Tibial nerve (tissue), 4 donors: ENCODE measurements at places on chromosomes 5 and 9. TPM values are rescaled to one million over a fixed set of nuclear protein-coding genes. Genes with fewer than 3 reads are reported as not detected.

DNA sequence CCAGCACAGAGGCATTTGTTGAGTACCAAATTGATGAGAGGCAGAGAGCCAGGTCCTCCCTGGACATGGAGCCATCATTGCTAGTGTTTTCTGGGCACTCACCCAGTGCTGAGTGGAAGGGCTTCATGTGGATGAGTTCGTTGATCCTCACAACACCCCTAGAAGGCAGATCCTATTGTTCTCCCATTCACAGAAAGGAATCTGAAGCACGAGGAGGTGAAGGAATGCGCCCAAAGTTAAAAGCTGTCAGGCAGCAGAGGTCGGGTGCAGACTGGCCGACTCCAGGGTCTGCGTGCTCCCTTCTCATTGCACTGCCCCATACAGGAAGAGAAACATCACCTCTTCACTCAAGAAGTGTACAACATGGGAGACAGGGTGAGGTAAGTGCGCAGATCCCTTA lies 153.5 kb upstream of the TNPO1 start:
- H3K4me3 ChIP-seq, result no peak overlapping the region
- H3K36me3 ChIP-seq, result no peaks in the 10 kb centered on the region
- H3K27me3 ChIP-seq, result no peaks in the 10 kb centered on the region
- no peak for DNase-seq
- no peaks in the 10 kb centered on the region for H3K4me1 ChIP-seq
- no peak overlapping the region for H3K27ac ChIP-seq

- H3K27ac ChIP-seq, result no peak overlapping the region
- no peaks in the 10 kb centered on the region for H3K36me3 ChIP-seq
- no peaks in the 10 kb centered on the region for H3K27me3 ChIP-seq
- H3K4me3 ChIP-seq, result no peak overlapping the region
- H3K4me1 ChIP-seq, result no peaks in the 10 kb centered on the region
- peak; percentile 28 for DNase-seq
Observed at GRCh38 chr5:7261049-7261448, 134.9 kb upstream of the ADCY2 start.

DNA sequence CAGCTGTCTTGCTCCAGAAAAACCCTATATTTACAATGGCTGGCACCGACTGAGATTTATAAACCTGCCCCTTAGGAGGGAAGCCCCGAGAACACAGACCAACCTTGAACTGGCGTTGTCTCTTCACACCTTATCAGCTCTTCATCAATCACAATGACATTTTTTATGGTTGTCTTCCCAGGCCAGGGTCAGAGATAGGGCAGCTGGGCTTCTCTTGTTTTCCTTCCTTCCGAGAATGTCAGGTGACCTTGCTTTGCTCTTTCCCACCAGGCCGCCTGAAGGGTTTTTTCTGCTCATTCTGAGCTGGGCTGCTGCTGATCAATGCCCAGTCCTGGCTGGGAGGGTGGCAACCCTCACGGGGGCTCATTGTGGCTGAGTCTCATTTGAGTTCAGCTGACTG lies 619.1 kb downstream of the CCDC171 start:
- H3K4me1 ChIP-seq, result no peaks in the 10 kb centered on the region
- H3K27ac ChIP-seq, result no peak overlapping the region
- no peaks in the 10 kb centered on the region for H3K36me3 ChIP-seq
- no peaks in the 10 kb centered on the region for H3K27me3 ChIP-seq

CCNO gene
- total RNA-seq, result not detected

DNA sequence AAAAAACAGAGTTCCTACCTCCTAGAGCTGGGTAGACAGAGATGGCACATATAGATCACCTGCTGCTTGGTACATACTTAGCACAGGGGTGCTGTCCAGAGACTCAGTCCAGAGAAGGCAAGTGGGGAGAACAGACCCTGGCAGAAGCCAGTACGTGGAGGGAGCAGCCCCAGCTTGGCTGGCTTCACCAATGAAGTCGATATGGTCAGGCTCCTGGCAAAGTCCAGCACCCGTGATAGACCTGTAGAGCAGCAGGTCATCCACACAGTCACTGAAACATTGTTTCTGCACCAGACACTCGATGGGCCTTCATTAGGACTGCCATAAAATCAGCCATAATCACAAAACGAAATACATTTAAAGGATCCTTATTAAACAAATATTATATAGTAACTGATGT lies 45.8 kb downstream of the WHRN start:
- no peaks in the 10 kb centered on the region for H3K4me1 ChIP-seq
- H3K27me3 ChIP-seq, result no peaks in the 10 kb centered on the region
- no peaks in the 10 kb centered on the region for H3K36me3 ChIP-seq

- H3K4me1 ChIP-seq, result peaks cover 3% of the 10 kb centered on the region
- H3K27ac ChIP-seq, result no peak overlapping the region
- no peaks in the 10 kb centered on the region for H3K36me3 ChIP-seq
- H3K27me3 ChIP-seq, result no peaks in the 10 kb centered on the region
- no peak for DNase-seq
Observed at GRCh38 chr9:22105005-22105722, 96.1 kb upstream of the CDKN2B start.

DNA sequence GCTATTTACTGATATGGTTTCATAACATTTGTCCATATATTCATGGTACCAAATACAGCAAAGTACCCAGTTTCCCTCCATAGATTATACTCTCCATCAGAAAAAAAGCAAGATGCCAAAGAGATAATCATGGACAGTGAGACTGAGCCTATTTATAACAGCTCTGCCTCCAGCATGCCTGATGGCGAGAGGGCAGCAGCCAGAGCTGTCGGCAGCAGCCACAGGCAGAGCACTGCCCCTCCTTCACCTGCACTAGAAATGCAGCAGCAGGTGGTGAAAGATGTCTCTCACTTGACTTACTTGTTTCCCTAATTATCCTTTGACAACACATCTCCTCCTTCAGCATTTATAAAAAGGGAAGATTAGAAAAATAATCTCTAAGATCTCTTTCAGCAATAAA lies 32.4 kb downstream of the CTNNAL1 start:
- H3K27me3 ChIP-seq, result no peaks in the 10 kb centered on the region
- H3K27ac ChIP-seq, result no peak overlapping the region
- H3K4me3 ChIP-seq, result no peak overlapping the region
- no peaks in the 10 kb centered on the region for H3K4me1 ChIP-seq
- H3K36me3 ChIP-seq, result no peaks in the 10 kb centered on the region
- DNase-seq, result no peak

INSL4 gene
- not detected for total RNA-seq

CD72 gene
- 3.5 TPM for total RNA-seq

DNA sequence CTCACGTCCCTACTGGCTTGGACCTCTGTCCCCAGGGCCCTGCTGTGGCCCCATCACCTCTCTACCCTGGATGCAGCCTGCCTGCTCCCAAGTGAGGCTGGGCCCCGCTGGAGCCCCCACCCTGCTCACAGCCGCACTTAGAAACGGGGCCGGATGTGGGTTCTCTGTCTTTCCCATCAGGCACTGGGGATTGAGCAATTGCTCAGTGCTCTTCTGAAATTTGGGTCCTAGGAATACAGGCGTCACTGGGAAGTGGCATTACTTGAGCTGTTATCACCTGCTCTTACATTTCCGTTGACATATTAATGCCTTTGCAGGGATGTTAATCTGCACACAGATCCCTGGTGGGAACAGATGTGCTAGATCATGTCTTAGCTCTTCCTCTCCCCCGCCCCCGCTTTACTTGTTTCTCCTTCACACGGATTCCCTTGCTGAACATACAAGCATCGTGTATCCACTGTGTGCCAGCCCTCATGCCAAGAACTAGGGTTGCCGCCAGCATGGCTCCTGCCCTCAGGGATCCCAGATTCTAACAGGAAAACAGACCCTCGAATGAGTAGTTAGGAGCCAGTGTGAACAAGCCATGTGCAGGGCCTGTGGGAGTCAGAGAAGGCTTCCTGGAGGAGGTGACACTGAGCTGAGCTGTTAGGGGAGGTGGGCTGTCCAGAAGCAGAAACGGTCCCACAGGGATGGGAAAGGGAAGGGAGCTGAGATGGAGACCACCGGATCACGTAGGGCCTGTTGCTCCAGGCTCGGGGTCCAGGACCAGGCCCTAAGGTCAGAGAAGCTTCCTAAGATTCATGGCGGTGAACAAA lies 65.1 kb downstream of the NEK6 start:
- peak overlapping the region; percentile 75 for H3K27ac ChIP-seq
- H3K4me3 ChIP-seq, result no peak overlapping the region

KCNMB1 gene
- 1.8 TPM for total RNA-seq

ACTBL2 gene
- not detected for total RNA-seq

DNA sequence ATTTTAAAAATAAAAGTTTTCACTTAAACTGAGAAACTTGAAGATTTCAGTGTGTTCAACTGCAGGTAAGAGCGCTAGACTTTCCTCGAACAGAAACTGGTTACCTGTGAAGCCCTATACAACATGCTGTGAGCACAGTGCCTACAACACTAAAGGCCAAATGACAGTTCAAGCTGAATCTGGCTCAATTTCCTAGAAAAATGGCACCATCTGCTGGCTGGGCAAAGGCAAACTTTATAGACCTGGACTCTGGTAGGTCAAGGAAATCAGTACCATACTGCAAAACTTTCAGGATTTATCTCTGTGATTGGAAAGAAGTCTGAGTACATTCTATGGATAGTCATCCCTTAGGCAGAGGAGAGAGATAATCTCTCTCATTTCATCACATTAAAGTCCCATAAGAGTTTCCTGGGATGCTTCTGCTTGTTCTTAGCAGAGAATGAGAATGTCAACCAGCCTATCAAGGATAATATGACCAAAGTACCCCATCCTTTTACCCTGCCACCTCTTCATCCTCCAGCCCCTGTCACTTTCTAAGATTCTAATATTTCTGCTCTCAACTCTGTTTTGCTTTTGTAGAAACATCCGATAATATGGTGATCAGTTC lies 31.8 kb upstream of the FOXB2 start:
- no peak overlapping the region for H3K4me3 ChIP-seq
- no peak overlapping the region for H3K27ac ChIP-seq
- H3K36me3 ChIP-seq, result no peaks in the 10 kb centered on the region
- H3K27me3 ChIP-seq, result no peaks in the 10 kb centered on the region
- no peak for DNase-seq

F12 gene
- 4.5 TPM for total RNA-seq

FAM153A gene
- total RNA-seq, result 2.1 TPM

DNA sequence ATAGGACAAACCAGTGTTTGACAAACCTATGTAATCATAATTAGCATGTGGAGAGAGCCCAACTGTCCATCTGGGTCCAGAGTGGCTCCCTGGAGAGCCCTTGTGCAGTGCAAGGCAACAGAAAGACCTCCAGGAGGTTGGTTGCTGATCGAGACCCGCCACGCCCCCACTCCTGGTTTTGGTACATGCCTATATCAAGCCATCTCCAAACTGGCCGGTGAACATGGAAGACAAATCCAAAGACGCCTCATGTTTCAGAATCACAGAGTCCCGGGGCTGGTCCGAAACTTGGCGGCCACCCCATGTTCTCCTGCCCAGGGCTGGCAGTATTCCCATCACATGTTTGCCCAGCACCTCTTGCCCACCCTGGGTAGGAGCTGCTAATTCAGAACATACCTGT lies 140.2 kb downstream of the PAX5 start:
- H3K27me3 ChIP-seq, result no peaks in the 10 kb centered on the region
- H3K27ac ChIP-seq, result no peak overlapping the region
- H3K4me1 ChIP-seq, result no peaks in the 10 kb centered on the region
- no peaks in the 10 kb centered on the region for H3K36me3 ChIP-seq

DNA sequence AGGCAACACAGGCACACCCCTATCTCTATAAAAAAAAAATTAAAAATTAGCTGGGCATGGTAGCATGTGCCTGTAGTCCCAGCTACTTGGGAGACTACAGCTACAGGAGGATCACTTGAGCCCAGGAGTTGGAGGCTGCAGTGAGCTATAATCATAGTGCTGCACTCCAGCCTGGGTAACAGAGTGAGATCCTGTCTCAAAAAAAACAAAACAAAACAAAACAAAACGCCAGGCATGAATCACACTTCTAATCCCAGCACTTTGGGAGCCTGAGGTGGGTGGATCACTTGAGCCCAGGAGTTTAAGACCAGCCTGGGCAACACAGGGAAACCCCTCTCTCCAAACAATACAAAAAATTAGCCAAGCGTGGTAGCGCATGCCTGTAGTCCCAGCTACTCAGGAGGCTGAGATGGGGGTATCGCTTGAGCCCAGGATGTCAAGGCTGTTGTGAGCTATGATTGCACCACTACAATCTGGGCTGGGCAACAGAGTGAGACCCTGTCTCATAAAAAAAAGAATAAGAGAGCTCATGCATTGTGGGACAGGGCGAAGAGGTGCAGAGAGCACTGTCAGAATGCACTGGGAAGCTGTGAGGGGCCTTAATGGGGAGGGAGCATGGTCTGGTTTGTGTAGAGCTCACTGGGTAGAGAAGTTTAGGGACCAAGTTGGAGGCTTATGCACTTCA lies 8.4 kb upstream of the SAP30L start:
- DNase-seq, result no peak
- H3K36me3 ChIP-seq, result peaks cover 3% of the 10 kb centered on the region
- H3K27ac ChIP-seq, result no peak overlapping the region
- H3K27me3 ChIP-seq, result no peaks in the 10 kb centered on the region
- H3K4me3 ChIP-seq, result no peak overlapping the region

DNA sequence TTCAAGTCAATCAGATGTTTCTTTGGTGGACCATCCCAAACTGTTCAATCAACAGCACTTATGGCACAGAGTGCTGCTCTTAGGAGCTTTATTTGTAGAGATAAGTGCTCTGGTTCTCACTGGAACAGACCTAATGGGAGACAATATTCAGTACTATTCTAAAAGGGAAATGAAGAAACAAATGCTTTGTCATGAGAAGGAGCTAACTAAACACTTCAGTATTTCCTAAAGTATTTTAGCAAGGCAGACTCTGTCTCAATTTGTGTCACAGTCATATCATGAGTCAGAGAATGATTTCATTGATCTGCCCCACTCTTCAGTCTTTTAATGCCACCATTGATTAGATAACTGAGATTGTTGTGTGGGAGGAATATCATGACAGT lies 175.3 kb downstream of the SLF1 start:
- no peaks in the 10 kb centered on the region for H3K27me3 ChIP-seq
- H3K27ac ChIP-seq, result no peak overlapping the region
- no peak overlapping the region for H3K4me3 ChIP-seq
- H3K4me1 ChIP-seq, result no peaks in the 10 kb centered on the region

DNAJC18 gene
- total RNA-seq, result 9.2 TPM

ENTREP1 gene
- 2.3 TPM for total RNA-seq

GRCh38 chr5:43294226-43294625 lies 19.0 kb downstream of the HMGCS1 start:
- H3K27ac ChIP-seq, result no peak overlapping the region
- no peak for DNase-seq
- no peak overlapping the region for H3K4me3 ChIP-seq
- H3K4me1 ChIP-seq, result no peaks in the 10 kb centered on the region
- peaks cover 7% of the 10 kb centered on the region for H3K36me3 ChIP-seq
